NT2/D1 (cell line): ENCODE measurements at places on chromosomes 2 and 18.
A peak's percentile ranks its signal among the peaks of the same experiment; 100 is the strongest.

- no peak for DNase-seq
Observed at GRCh38 chr2:8122520-8122919, 559.3 kb upstream of the ID2 start.

GRCh38 chr2:133265432-133265949, 302.8 kb downstream of the NCKAP5 start:
- no peak for DNase-seq

DNA sequence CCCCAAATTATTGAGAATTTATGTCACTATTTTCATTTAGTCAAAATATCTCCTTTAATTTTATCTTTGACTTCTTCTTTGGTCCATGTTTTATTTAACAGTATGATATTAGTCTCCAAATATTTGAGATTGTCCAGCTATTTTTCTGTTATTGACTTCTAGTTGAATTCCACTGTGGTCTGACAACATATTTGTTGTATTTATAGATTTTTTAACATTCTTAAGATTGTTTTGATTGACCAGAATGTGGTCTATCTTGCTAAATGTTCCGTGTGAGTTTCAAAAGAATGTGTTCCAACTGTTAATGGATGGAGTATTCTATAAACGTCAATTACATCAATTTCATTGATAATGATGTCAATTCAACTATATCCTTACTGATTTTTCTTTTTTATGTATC, 1452.1 kb downstream of the SUCLG1 start:
- DNase-seq: no peak

DNA sequence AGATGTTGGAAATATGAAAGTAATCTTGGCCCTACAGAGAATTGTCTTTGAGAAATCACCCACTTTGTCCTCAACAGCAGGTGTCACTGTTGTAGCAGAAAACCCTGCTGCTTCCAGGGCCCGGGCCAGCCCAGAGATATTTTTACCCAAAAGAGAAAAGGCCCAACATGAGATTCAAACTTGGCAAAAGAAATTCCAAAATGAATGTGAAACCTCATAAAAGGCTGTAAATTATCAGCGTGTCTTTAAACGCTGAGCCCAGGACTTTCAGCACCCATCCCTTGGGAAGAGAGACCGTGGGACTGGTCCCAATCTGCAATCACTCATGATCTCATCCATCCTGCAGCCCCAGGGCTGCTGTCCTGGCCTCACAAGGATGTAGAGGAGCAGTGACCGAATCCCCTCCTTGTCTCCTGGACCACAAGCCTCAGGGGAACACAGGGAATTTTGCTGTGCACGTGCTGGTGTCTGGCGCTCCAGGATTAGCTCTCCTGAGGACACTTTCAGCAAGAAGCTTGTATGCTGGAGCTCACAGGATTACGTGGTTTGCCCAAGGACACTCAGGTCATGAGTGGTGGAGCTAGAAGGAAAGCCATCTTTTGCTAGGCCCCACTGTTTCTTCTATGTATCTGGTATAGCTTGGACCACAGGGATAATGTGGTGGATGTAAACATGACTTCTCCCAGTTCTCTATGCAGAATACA, 202.1 kb downstream of the RNF144A start:
- peak; percentile 25 for DNase-seq

DNA sequence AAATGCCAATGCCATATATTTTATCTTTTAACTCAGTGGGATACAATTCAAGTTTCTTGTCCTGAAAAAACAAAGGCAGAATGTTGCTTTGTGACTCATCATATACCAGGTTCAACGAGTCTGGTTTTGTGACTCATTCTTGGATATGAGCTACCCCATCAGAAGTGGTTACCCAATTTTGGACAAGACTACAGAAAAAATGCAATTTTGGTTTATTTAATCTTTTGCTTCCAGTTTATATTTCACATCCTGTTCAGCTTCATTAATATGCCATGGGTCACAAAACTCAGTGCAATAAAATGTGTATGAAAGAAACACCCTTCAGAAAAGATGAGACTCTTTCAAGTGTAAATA, 25.0 kb downstream of the FN1 start:
- DNase-seq: no peak

- DNase-seq: no peak
Observed at GRCh38 chr2:235378944-235379343, 114.9 kb upstream of the AGAP1 start.

DNA sequence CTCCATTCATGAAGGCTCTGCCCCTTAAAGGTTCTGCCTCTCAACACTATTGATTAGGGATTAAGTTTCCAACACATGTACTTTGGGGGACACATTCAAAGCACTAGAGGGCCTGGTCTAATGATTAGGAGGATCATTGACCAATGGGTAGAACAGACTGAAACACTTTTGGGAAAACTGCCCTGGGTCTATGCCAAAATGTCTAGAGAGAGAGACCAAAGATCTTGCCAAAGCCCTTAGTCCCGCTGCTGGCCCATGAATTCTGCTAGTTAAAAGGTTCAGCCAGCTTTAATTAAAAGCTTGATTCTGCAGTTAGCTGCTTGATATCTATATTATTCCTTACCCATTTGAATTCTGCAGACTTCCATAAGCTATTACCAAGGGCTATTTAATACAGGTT, 613.2 kb downstream of the SLC4A3 start:
- DNase-seq: no peak

GRCh38 chr2:141666191-141666590, 464.6 kb downstream of the LRP1B start:
- no peak for DNase-seq

DNA sequence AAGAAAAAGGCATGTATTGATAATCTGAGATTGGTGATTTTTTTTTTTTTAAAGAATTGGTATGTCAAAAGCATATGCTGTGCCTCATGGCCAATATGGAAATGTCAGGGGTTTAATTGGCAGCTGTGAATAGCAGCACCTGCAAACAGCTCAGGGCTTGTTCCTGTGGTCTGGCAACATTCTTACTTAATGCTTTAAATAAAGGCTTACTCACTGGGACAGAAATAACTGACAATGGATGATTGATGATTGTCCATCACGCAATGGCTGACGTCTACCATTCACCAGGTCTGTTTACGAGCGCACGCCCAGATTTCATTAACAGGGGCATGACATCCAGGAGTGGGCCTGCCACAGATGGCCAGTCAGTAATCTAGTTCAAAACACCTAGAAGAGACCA, 66.7 kb downstream of the ETAA1 start:
- no peak for DNase-seq

GRCh38 chr18:9069601-9070000, 32.9 kb upstream of the NDUFV2 start:
- no peak for DNase-seq

- DNase-seq: peak; percentile 25
Observed at GRCh38 chr18:43271593-43272432, 5.5 kb downstream of the SYT4 start.

DNA sequence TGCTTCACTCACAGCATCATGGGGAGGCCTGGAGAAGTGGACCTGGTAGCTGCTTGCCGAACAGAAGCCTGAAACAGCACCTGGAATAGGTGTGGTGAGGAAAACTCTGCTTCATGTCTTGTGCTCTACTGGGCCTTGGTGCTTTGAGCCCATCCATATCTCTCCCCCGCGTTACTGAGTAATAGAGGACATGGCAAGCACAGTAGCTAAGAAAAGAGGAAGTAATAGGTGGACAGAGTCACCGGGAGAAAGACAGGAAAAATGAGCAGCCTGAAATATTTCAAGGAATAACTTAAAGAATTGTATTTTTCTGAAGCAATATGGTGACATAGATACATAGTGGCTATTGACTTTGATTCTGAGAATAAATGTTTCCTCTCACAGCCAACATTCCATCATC, 14.0 kb upstream of the HNMT start:
- DNase-seq: no peak

DNA sequence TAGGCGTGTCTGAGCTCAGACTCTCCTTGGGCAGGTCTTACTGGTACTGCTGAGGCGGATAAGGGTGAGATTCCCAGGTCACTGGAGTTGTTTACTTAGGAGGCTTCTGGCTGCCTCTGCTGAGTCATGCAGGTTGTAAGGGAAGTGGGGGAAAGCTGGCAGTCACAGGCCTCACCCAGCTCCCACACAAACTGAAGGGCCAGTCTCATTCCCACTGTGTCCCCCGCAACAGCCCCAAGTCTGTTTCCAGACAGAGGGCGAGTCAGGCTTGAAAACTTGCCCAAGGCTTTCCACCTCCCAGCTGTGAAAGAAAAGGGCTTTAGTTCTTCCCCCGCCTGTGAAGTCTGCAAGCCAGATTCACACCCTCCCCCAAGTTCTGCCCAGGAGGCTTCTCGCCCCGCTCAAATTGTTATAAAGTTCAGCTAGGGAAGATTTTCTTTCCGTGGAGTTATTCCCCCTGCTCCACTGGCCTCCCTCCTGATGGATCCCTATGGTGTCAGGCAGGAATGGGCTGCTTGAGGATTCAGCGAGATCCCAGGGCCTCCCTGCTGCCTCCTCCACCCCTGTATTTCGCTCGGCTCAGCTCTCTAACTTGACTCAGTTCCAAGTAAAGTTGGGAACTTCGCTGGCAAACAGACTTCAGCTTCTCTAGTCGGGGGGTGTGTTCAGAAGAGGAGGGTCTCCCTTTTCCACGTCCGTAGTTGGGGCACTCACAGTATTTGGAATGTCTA, 248.6 kb downstream of the NR4A2 start:
- peak; percentile 13 for DNase-seq

- DNase-seq: no peak
Observed at GRCh38 chr18:68466672-68467071, 248.2 kb downstream of the TMX3 start.

GRCh38 chr2:127155028-127155581, 48.2 kb upstream of the BIN1 start:
- DNase-seq: no peak

DNA sequence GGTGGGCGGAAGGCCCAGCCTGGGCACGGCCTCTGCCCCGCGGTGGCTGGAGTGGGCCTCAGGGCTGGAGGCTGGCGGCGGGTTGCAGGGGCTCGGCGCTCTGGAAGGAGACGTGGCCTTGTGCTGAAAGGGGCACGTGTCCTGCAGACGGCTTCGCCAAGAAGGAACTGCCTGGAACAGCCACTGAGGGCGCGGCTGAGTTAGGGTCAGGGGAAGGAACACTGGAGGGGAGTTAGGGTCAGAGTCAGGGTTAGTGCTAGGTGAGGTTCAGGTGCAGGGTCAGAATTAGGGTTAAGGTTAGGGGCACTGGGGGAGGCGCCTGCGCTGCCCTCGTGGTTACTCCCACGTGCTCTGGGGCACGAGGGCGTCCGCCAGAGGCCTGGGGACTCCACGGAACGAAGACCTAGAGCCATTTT, 933 bp upstream of the ADNP2 start:
- no peak for DNase-seq

- peak; percentile 9 for DNase-seq
Observed at GRCh38 chr2:232843834-232844233, 26.2 kb upstream of the SNORC start.

- DNase-seq: no peak
Observed at GRCh38 chr2:138291805-138292204, 209.8 kb upstream of the SPOPL start.

- no peak for DNase-seq
Observed at GRCh38 chr18:56044239-56044638, 456.2 kb upstream of the TCF4 start.

GRCh38 chr2:102296449-102296848, 14.9 kb upstream of the IL1RL1 start:
- no peak for DNase-seq

DNA sequence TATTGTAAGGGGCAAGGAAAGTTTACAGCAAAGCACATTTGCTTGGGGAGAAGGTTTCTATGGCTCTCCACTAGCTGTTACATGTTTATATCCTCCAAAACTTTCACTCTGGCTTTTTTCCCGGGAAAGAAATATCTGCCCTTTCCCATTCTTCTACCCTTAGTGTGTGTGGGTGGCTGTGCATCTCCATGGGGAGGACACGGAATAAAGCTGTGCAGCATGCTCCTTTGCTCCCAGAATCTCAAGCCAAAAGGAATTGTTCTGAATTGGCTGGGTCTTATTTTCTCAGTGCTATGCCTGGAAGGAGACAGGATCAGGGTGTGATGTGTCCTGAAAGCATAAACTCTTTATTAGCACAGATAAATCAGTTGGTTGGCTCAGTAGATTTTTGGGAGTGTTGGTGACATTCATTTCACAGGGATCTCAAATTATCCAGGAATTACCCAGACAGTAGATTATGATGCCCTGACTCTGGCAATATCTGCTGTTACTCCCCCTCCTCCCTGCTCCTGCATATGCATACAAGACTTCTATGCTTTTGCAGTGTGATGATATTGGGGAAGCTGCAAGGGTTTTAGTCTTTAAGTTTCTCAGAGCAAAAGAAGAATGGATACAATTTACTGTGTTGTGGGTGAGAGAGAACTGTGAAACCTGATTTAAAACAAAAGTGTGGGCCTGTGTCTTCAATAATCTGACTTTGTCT, 63.1 kb downstream of the PARD3B start:
- DNase-seq: no peak

DNA sequence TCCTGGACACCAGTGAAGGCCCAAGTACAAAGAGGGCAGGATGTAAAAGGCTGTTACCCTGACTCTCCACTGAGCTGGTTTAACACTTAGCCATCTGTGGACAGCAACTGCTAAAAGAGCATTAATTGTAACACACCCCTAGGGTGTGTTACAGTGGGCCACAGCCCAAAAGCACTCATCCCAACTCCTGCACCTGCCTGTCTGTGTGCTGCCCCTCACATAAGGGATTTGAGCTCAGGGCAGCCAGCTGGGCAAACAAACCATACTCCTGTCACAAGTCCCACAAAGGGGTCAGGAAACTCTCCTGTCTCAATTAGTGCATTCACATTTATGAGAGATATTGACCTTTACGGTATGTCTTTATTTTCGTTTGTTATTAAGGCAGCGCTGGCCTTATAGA, 833.1 kb upstream of the NXPH2 start:
- DNase-seq: no peak

GRCh38 chr2:67845621-67846369, 217.0 kb downstream of the C1D start:
- no peak for DNase-seq

DNA sequence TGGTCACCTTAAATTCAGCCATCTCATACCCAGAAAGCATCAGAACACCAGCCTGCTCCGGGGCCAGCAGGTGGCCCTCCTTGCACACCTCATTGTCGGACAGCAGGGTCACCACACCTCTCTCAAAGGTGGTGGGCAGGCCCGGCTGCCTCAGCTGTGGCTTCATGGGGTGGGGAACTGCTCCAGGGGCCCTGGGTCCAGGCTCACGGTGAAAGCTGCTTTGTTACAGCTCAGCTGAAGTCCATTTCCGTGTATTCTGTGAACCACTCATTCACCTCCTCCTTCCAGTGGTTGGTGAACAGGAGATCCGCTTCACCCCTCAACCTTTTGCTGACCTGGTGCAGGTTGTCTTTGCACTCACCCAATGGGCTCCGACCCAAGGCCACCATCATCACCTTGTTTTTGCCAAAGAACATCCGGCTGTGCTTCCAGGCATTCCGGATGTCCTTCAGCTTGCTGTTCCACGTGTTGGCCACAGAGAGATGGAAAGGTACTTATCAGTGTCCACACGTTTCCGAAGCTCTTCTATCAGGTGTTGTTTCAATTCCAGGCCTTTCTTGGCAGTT, 78.6 kb upstream of the LDLRAD4 start:
- DNase-seq: no peak

DNA sequence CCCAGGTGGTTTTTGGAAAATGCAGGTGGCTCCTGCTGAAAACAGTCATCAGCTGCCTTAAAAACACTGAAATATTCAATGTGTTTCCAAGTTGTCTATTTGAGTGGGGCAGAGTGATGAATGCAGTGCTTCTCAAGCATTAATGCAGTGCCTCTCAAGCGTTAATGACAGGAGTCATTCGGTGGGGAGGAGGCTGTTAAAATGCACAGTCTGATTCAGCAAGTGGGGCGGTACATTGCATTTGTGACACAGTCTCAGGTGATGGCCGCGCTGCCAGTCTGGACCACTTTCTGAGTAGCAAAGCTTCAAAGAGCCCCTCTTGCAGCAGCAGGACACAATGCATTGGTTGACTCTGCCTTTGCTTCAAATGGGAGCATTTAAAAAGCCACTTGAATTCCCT, 231.4 kb upstream of the RGPD4 start:
- no peak for DNase-seq
